ENCODE measurements at places on chromosomes 13 and 19.

DNA sequence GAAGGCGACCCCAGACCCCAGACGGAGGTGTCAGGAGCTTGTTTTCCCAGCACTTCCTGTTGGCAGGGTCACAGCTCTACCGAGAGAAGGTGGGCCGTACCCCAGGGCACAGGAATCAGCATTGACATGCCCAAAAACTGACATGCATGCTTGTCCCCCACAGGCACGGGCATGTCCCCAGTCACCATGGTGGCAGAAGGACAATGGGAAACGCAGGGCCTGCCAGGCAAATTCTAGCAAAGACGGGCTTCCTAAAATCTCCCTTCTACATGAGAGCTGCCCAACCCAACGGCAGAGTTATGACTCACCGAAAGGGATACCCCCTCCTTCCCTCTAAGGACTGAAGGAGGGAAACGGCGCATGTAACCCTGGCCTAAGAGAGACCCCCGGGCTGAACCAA lies 18.5 kb downstream of the TSHZ3 start:
- peaks cover 11% of the 10 kb centered on the region for H3K36me3 ChIP-seq
- peak overlapping the region; percentile 81 for H3K27ac ChIP-seq
- no peak for DNase-seq
- no peak overlapping the region for H3K4me3 ChIP-seq
- H3K4me1 ChIP-seq = peaks cover 69% of the 10 kb centered on the region

- H3K4me3 ChIP-seq = no peak overlapping the region
- no peaks in the 10 kb centered on the region for H3K27me3 ChIP-seq
- no peak for DNase-seq
- H3K36me3 ChIP-seq = no peaks in the 10 kb centered on the region
- no peaks in the 10 kb centered on the region for H3K4me1 ChIP-seq
- H3K27ac ChIP-seq = no peak overlapping the region
Measured at GRCh38 chr13:67167420-67167819, 62.7 kb downstream of the PCDH9 start.

GRCh38 chr19:2495130-2495641 lies 19.3 kb downstream of the GADD45B start:
- peak; percentile 89 for DNase-seq

- H3K27ac ChIP-seq = no peak overlapping the region
- no peaks in the 10 kb centered on the region for H3K27me3 ChIP-seq
- H3K36me3 ChIP-seq = no peaks in the 10 kb centered on the region
- no peak for DNase-seq
- no peak overlapping the region for H3K4me3 ChIP-seq
Measured at GRCh38 chr13:73419186-73419585, 360.4 kb downstream of the KLF5 start.

DNA sequence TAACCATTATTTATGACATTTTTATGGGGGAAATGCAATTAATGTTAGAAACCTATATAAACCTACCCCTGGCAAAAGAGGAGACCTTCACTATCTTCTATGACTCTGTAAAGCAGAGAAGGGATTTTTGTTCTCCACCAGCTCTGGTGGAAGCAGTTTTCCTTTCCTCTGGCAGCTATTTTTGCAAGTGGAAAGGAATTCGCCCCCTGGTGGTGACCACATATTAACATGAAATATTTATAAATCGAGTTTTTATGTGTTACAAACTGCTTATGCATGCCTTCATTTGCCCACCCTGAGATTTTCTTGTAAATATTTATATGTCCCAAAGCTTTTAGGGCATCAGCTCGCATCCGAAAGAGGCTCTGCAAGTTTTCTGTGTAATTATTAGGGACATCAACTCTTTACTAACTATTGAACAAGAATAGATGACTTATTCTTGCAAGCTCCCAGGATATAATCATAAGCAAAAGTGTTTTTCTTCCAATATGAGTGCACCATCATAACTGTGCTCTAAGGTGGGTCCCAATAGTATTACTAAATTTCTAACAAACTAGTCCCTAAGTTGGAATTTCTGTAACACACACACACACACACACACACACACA lies 62.4 kb downstream of the SERTM1 start:
- no peaks in the 10 kb centered on the region for H3K36me3 ChIP-seq
- no peak for DNase-seq
- no peak overlapping the region for H3K27ac ChIP-seq

- no peak overlapping the region for H3K4me3 ChIP-seq
- H3K27me3 ChIP-seq = no peaks in the 10 kb centered on the region
- DNase-seq = no peak
Measured at GRCh38 chr13:51822106-51822815, 18.3 kb upstream of the DHRS12 start.

DNA sequence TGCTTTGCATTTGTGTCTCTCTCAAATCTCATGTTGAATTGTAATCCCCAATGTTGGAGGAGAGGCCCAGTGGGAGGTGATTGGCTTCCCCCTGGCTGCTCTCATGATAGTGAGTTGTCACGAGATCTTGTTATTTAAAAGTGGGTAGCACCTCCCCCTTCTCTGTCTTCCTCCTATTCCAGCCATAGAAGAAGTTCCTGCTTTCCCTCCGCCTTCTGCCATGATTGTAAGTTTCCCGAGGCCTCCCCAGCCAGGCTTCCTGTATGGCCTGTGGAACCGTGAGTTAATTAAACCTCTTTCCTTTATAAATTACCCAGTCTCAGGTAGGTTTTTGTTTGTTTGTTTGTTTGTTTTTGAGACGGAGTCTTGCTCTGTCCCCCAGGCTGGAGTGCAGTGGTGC lies 3.8 kb downstream of the LILRA4 start:
- H3K36me3 ChIP-seq = no peaks in the 10 kb centered on the region
- no peak overlapping the region for H3K4me3 ChIP-seq
- H3K4me1 ChIP-seq = no peaks in the 10 kb centered on the region
- DNase-seq = no peak
- H3K27ac ChIP-seq = no peak overlapping the region
- peaks cover 3% of the 10 kb centered on the region for H3K27me3 ChIP-seq

GRCh38 chr19:42206871-42207755 lies 10.4 kb downstream of the DEDD2 start:
- no peak overlapping the region for H3K4me3 ChIP-seq
- no peaks in the 10 kb centered on the region for H3K27me3 ChIP-seq
- peaks cover 43% of the 10 kb centered on the region for H3K36me3 ChIP-seq
- peaks cover 32% of the 10 kb centered on the region for H3K4me1 ChIP-seq

GRCh38 chr19:5354403-5354802 lies 13.8 kb upstream of the PTPRS start:
- peaks cover 18% of the 10 kb centered on the region for H3K27me3 ChIP-seq
- H3K36me3 ChIP-seq = no peaks in the 10 kb centered on the region
- H3K4me1 ChIP-seq = no peaks in the 10 kb centered on the region
- no peak overlapping the region for H3K27ac ChIP-seq
- no peak overlapping the region for H3K4me3 ChIP-seq

DNA sequence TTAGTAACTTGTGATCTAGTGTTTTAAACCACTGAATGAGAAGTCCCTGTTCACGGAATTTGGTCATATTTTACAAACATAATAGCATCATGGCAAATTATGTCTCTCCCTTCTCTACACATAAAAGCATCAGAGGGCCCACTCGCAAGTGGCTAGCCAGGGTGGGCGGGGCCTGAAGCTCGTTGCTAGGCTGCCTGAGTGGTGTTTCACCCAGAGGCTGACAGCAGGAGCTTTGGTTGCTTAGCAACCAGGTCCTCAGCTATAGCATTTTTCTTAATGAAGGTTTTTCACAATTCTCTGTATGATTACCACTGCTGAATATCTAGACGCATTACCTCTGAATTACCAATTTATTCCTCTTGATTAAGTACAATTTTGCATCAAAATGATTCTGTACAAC lies 126.5 kb downstream of the NALCN start:
- H3K27ac ChIP-seq = no peak overlapping the region
- peaks cover 16% of the 10 kb centered on the region for H3K4me1 ChIP-seq
- no peaks in the 10 kb centered on the region for H3K36me3 ChIP-seq
- no peaks in the 10 kb centered on the region for H3K27me3 ChIP-seq

- no peaks in the 10 kb centered on the region for H3K27me3 ChIP-seq
- DNase-seq = no peak
- no peaks in the 10 kb centered on the region for H3K36me3 ChIP-seq
- no peak overlapping the region for H3K4me3 ChIP-seq
- no peak overlapping the region for H3K27ac ChIP-seq
- no peaks in the 10 kb centered on the region for H3K4me1 ChIP-seq
Measured at GRCh38 chr13:23160638-23161480, 19.9 kb upstream of the SGCG start.

DNA sequence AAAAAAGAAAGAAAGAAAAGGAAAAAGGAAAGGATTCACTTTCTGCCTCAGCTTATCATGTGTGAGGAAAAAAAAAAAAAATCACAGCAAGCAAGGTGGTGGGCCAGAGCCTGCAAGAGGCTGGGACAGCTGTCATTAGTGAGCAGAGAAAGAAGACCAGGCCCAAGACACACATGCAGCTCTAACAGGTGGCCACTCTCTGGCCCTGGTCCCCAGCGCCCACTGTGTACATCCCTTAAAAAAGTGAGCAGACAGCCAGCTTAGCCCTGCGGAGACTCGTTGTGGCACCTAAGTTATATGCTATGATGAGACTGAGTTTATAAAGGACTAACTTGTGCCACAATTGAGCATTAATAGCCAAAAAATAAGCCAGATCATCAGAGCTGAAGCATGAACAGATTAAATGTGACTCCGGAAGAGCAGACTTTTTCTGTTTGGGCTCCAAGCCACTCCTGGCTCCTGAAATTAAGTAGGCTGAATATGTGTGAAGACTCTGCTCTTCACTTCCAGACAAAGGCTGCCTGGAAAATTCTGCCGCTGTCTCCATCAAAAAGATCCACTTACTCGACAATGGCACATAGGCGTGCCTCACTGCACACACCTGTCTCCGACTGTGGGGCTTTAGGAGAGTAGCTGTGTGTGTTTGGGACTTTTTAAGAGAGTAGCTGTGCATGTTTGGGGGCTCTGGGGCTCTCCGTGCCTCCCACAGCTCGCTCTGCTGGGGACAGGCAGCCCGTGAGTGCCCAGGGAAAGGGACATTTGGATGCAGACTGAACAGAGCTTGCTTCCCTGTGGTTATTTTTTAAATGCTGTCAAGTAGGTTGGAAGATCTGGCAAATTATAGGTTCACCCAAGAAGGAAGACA lies 55.0 kb downstream of the LATS2 start:
- no peak overlapping the region for H3K4me3 ChIP-seq
- no peak for DNase-seq
- H3K4me1 ChIP-seq = peaks cover 2% of the 10 kb centered on the region
- peaks cover 8% of the 10 kb centered on the region for H3K36me3 ChIP-seq

- H3K27me3 ChIP-seq = no peaks in the 10 kb centered on the region
- DNase-seq = no peak
- H3K4me3 ChIP-seq = no peak overlapping the region
- H3K27ac ChIP-seq = no peak overlapping the region
- H3K4me1 ChIP-seq = peaks cover 21% of the 10 kb centered on the region
- H3K36me3 ChIP-seq = peaks cover 36% of the 10 kb centered on the region
Measured at GRCh38 chr19:8323781-8324185, 2.5 kb downstream of the RPS28 start.

- H3K4me3 ChIP-seq = no peak overlapping the region
- peaks cover 3% of the 10 kb centered on the region for H3K4me1 ChIP-seq
- H3K27me3 ChIP-seq = no peaks in the 10 kb centered on the region
- no peak overlapping the region for H3K27ac ChIP-seq
- no peaks in the 10 kb centered on the region for H3K36me3 ChIP-seq
- no peak for DNase-seq
Measured at GRCh38 chr13:44347301-44347700, 26.3 kb upstream of the SERP2 start.

- no peaks in the 10 kb centered on the region for H3K36me3 ChIP-seq
- DNase-seq = no peak
- H3K4me1 ChIP-seq = no peaks in the 10 kb centered on the region
- H3K27ac ChIP-seq = no peak overlapping the region
- H3K4me3 ChIP-seq = no peak overlapping the region
- no peaks in the 10 kb centered on the region for H3K27me3 ChIP-seq
Measured at GRCh38 chr13:109485136-109485794, 301.1 kb downstream of the IRS2 start.

DNA sequence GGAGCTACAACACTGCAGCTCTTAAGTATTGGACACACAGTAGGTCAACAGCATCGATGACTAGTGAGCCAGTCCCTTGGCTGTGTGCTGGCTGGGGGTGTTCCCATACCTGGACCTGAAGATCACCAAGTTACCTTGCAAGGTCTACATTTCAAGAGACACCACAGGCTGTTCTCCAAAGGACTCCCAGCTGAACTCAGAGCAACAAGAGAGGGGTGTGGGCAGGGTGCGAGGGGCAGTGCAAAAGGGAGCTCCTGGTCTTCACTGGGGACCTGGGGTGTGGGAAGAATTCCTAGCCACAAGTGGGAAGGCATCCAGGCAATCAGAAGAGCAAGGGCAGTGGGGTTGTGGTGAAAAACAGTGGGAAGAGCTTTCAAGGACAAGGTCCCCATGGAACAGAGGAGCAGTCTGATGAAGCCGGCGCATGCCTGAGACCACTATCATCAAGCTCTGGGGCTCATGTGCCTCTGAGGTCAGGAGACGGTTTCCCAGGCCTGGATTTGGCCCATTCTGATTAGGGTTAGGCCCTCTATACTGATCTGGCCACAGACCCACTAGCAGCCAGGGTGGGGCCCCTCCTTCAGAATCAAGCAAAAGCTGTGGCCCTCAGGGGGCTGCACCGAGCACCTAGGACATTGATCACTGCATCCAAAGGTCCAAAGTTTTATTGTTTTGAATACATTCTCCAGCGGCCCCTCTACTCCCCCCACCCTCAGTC lies 4.7 kb upstream of the GSK3A start:
- H3K36me3 ChIP-seq = peaks cover 52% of the 10 kb centered on the region
- no peaks in the 10 kb centered on the region for H3K27me3 ChIP-seq
- no peak overlapping the region for H3K27ac ChIP-seq
- no peak for DNase-seq
- H3K4me3 ChIP-seq = no peak overlapping the region

DNA sequence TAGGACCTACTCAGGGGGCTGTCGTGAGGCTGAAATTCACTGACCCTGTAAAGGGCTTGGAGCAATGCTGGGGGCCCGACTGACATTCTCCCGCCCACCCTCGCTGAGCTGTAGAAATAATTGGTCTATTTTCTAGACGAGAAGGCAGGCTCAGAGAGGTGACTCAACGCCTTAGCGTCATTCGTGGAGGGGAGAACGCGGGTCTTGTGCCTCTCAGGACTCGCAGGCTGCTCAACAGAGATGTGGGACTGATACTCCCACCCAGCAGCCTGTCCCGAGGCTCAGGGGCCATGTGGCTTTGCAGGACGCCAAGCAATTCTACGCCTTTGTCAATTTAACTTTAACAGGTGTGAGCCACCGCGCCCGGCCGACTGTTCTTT lies 23.6 kb upstream of the ASPDH start:
- no peak overlapping the region for H3K27ac ChIP-seq
- H3K27me3 ChIP-seq = 0 out of 2 replicates have a peak, but pooled peaks cover 2% of the 10 kb centered on the region
- DNase-seq = no peak
- H3K4me1 ChIP-seq = no peaks in the 10 kb centered on the region

GRCh38 chr19:30712431-30713337 lies 340.5 kb downstream of the ZNF536 start:
- no peaks in the 10 kb centered on the region for H3K36me3 ChIP-seq
- H3K27ac ChIP-seq = no peak overlapping the region
- H3K4me1 ChIP-seq = no peaks in the 10 kb centered on the region
- no peak overlapping the region for H3K4me3 ChIP-seq
- no peak for DNase-seq

DNA sequence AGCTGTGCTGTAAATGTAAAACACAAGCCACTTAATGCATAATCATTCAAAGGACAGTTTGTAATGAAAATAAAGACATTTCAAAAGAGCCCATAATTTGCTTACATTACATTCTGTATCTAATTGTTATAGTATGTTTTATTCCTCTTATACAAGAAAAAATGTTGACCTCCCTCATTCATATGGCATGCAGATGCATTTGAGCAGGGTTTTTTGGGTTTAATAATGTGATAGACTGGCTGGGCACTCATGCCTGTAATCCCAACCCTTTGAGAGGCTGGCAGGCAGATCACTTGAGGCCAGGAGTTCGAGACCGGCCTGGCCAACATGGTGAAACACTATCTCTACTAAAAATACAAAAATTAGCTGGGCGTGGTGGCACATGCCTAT lies 11.6 kb upstream of the ARL11 start:
- H3K27me3 ChIP-seq = no peaks in the 10 kb centered on the region
- H3K36me3 ChIP-seq = no peaks in the 10 kb centered on the region
- H3K4me1 ChIP-seq = no peaks in the 10 kb centered on the region
- no peak for DNase-seq

All from SJSA1 (cell line).